Activated effector memory CD4-positive, alpha-beta T cell treated with Interleukin-2 at 50 U/mL for 16 hours (primary cell): ENCODE measurements at places on chromosomes 5 and 9.

DNA sequence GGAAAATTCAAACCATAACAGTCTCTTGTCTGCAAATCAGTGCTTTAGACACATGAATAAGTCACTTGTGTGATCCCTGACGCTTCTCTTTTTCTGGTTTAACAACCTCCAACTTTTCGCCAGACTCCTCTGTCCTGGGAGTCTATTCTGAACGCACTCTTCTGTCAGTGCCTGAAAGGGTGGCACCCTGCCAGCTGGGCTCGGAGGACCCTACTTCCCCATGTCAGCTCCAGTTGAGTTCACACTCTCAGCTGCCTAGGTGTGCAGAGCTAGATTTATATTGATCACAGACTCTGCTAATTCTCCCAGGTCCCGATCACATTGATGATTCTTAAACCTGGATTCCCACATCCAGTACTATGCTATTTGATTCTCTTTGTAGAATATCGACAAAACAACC lies 649.1 kb downstream of the BNC2 start:
- DNase-seq: no peak

- DNase-seq: no peak
Observed at GRCh38 chr5:61966997-61967396, 339.0 kb upstream of the KIF2A start.

- DNase-seq: no peak
Observed at GRCh38 chr5:151663617-151664293, 23.0 kb downstream of the SPARC start.

DNA sequence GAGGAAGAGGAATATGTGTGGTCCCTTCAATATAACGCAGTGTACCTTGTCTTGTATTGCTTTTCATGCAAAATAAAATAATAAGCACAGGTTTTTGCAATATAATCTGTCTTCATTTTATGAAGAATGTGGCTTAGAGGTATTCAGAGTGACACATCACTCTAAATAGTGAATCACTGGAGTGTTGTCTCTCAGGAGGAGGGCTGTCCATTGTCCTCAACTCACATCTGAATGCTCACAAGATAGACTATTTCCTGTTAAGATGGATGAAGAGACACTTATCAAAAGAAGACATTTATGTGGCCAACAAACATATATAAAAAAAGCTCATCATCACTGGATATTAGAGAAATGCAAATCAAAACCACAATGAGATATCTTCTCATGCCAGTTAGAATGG lies 1147.5 kb upstream of the C9orf72 start:
- DNase-seq: no peak

DNA sequence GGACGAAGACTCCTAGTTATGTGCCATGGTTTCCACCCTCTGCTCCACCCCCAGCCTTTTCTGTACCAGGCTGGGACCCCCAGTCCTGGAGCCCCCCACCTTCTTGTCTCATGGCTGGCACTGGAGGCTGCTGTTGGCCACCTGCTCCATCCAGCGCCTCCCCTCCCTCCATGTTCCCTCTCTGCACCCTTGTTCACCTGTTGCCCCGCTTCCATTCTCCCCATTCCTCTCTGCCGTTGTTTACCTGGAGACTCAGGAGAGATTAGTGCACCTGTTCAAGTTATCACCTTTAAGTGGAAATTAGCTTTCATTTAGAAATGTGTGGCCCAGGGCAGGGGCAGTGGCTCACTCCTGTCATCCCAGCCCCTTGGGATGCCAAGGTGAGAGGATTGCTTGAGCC lies 7.2 kb downstream of the NTMT1 start:
- no peak for DNase-seq

GRCh38 chr9:78574354-78575045 lies 277.6 kb downstream of the PSAT1 start:
- no peak for DNase-seq

GRCh38 chr5:151708126-151708525 lies 21.4 kb upstream of the SPARC start:
- no peak for DNase-seq

GRCh38 chr9:112048924-112049691 lies 126.0 kb downstream of the SUSD1 start:
- DNase-seq: no peak

DNA sequence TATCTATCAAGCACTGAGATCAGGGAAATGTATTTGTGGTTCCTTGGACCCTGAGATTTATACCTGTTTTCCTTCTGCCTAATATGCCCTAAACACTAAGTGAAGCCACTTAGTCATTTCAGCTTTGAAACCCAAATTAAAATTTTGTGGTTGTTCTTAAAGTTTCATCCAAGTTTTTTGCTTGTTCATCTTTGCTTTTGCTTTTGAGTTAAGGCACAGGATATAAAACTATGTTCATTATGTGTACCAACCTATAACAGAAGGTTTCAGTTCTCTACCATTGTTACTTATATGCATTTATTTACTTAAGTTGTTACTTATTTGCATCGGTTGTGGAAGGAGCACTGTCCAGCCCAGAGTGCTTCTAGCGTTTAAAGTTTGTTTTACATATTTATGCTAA lies 382.3 kb downstream of the PTPRD start:
- DNase-seq: no peak

GRCh38 chr9:130871395-130872062 lies 25.1 kb downstream of the QRFP start:
- DNase-seq: no peak

DNA sequence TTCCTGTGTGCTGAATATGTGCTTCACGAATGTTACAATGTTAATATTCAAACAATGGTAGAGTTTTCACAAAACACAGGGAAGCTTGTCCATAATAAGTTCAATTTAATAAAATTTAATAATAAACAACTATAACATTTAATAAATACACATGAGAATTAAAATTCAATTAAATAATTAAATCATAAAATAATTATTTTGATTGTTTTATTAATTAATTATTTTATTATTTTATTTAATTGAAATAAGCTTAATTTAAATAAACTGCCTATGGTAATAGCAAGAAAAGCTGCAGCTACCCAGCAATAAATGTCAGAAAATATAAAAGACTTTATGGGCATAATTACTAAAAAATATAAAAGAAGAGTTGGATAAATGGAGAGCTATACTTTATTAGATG lies 149.0 kb upstream of the NFIB start:
- no peak for DNase-seq

GRCh38 chr9:89419978-89420394 lies 77.9 kb downstream of the SEMA4D start:
- no peak for DNase-seq

DNA sequence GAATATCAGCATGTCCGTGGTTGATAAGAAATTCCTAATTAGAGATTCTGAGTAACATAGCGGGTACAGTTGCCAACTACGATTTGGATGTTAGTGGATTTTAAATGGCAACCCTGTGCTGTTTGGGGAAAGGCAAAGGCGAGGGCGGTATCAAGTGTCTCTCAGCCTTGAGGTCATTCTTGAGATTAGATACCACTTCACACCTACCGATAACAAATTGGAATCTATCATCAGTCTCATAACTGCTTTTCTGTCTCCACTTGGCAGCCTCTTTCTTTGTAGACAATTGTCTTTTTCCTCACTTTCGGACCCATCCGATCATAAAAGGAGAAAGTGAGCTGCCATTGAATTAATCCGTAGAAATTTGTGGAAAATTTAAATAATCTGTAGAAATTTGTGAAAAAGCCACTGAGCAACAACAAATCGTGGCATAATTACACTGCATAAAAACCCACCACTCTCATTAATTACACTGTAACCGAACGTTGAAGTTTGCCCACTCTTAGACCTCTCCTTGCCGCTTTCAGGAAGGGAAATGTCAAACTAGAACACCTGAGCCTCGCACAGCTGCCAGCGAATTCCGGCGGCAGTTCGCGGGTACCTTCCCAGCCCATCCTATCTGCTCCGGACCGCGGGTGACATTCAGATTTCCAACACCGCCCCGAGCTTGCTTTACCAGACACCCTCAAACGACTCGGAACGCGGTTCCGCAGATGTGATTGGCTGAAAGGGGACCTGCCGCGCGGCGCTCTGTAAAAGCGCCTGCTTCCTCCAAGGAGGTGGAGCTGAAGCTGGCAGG lies 849 bp upstream of the RGMB start:
- peak; percentile 33 for DNase-seq

- no peak for DNase-seq
Observed at GRCh38 chr5:142982821-142983200, 212.6 kb downstream of the ARHGAP26 start.

- no peak for DNase-seq
Observed at GRCh38 chr5:73365301-73365853, 83.2 kb downstream of the FOXD1 start.

GRCh38 chr5:91024727-91025126 lies 358.4 kb downstream of the ARRDC3 start:
- no peak for DNase-seq

GRCh38 chr5:6773342-6774035 lies 60.3 kb downstream of the TENT4A start:
- DNase-seq: no peak

- no peak for DNase-seq
Observed at GRCh38 chr9:130023144-130023787, 19.7 kb downstream of the FNBP1 start.

GRCh38 chr5:138697720-138698360 lies 55.4 kb upstream of the CTNNA1 start:
- DNase-seq: no peak

DNA sequence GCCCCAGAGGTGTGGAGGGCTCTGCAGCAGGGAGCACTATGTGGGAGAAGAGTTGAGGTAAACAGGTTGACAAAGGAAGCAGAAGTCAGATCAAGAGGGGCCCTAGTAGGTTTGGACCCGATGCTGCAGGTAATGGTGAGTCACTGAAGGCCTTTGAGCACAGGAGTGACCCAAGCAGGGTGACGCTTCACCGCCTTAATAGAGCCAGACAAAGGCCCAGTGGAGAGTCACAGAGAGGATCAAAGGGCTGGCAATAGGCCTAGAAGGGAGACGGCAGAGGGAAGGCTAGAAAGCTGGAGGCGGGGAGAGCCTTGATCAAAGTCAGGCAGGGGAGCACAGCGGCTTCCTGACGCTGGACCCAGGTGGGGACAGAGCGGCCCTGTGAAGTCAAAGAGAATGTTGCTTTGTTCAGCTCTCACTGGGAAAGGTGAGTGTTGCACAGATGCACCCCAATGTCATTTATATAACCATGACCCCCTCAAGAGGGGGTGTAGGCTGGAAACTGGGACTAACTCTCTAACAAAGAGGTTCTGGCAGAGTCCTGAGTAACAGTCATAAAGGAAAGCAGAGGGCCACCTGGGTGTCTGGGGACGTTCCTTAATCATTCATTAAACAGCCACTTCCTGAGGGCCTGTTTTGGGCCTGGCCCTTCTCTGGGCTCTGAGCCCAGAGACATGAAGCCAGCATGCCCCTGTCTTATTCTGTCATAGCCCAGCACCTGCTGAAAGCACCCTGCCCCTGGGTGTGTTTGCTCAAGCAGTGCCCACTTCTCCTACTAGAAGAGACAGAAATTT lies 9.8 kb upstream of the CPLX2 start:
- DNase-seq: no peak

DNA sequence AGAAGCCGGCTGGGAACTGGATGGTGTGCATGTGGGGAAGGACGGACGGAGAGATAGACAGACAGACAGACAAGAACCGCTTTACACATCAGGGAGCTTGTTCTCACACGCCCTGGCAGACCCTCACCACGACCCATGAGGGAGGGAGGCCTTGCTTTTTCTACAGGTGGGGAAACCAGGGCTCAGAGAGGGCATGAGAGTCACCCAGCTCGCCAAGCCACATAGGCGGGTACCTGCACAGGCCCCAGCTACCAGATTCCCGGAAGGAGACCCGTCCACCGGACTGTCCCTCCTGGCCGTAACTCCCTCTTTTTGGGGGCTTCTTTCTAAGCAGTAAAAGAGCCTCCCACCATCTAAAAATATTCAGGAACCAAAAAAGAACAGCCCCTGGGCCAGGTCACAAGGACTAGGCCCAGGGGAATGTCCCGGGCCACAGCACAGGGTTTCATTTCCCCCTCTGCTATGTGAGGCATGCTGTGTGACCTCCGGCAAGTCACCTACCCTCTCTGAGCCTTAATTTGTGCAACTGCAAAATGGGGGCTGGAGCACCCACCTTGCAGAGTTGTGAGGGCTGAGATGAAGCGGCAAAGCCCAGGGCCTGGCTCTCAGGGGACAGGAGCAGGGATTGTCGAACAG lies 84.4 kb upstream of the SARDH start:
- no peak for DNase-seq
